WERI-Rb-1 (cell line): ENCODE measurements at places on chromosomes 7 and 10.

DNA sequence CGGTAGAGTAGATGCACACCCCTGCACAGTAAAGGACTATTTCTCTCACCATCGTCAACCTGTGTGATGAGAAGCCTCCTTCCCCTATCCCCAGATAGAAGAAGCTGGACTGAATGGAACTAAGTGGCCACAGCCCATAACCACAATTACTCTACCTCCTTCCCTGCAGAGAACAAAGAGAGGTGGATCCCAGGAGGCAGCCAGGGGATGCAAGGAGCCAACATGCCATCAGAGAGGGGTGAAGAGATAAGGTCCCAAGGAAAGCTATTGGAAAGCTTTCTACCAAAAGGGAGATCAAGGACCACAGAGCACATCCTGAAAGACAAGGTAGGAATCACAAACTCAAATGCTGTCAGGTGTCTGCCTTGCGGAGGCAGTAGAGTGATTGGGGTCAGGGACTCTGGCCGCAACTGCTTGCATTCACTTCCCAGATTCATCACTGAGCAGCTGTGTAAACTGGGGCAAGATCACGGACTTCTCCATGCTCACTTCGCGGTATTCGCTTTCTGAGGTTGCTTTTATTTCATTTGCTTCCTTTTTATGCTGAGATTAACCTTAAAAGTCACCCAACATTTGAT is 81.6 kb upstream of the MYO3A start:
- DNase-seq, result no peak

GRCh38 chr7:139588632-139589031 is 65.1 kb downstream of the CLEC2L start:
- no peak for DNase-seq

- no peak for DNase-seq
Measured at GRCh38 chr7:36388423-36388822, 1.2 kb upstream of the ANLN start.

- no peak for DNase-seq
Measured at GRCh38 chr10:132677096-132677472, 108.9 kb downstream of the NKX6-2 start.

DNA sequence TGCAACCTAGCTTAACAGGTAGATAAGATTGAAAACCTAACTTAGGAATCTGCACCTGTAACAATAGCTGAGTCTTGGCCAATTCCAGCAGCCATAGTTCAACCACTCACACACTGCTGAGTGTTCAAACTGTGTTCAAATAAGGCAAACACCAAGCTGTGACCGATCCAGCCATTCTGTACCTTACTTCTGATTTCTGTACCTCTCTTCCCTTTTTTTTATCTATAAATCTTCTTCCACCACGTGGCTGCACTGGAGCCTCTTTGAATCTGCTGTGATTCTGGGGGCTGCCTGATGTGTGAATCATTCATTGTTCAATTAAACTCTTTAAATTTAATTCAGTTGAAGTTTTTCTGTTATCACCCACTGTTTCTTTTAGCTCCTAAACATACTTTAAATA is 15.7 kb upstream of the FOXL3 start:
- no peak for DNase-seq

DNA sequence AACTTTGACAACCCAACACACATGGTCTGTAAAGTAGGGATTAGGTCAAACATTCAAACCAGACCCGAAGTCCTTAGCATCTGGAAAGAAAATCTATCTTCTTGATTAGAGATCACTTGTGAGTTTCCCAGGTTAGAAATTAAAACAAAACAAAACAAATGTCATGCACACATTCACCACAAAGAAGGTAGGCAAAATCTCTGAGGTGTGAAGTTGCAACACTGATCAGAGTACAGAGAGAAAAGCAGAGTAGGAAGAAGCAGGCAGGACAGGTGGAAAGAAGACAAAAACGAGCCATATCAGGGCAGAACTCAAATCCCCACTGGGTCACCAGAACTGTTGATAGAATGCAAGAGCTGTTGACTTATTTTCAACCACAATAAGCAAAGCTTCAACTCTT is 102.8 kb upstream of the THSD7A start:
- no peak for DNase-seq

DNA sequence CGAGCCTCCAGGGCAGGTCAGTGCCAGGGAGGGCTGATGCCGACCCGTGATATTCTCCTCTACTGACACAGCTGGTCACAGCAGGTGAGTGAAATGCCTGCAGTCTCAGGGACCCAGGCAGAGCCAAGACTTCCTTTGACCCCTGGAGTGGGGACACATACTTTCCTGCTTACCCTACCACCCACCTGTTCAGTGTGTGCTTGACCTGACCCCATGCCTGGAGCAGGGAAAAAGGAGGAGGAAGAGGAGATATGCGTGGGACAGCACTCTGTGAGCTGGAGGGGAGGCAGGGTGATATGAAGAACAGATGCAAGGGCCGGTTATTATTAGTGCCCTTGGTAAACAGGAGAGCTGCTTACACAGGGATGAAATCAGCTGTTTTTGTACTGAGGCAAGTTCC is 40.8 kb upstream of the WIPF3 start:
- DNase-seq, result no peak

DNA sequence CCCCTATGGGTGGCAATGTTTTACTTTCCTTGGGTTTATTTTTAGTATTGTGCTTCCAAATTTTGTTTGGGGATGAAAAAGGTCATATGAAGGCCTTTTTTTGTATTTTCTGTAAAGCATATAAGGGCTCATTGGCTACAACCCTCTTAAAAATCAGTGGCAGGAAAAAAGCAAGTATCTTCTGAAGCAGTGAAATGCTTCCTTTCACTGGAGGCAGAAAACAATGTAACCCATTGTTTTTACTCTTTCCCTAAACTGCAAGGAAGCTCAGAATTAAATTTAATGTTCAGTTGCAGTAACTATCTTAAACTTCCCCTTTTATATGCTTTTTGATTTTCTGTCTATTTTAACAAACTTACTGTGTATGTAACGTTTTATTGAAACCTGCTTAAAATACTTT is 148.7 kb upstream of the LYZL1 start:
- no peak for DNase-seq

DNA sequence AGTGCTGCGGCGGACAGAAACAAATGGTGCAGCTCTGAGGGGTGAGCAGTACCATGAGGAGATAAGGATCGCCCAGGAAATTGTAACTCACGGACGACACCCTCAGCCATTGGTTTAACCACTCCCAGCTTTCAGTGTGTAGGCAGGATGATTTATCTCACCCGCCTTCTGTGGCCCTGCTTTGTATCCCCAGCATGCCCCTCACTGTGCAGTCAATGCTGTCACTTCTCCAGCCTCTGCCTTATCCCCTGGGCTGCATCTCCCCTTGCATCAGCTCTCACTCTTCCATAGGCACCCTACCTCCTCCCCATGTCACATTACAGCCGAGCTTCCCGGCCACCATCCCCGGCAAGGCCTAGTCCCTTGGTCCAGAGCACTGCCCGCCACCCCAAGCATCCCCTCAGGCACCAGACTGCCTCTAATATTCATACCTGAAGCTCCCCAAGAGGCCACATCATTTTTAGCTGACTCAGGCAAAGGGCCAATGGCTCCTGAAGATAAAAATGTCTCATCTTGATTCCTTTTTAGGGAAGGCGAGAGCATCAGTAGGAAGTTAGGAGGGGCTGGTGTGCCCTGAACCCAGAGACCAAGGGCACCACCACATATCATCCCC is 77.1 kb downstream of the CARD11 start:
- DNase-seq, result no peak

DNA sequence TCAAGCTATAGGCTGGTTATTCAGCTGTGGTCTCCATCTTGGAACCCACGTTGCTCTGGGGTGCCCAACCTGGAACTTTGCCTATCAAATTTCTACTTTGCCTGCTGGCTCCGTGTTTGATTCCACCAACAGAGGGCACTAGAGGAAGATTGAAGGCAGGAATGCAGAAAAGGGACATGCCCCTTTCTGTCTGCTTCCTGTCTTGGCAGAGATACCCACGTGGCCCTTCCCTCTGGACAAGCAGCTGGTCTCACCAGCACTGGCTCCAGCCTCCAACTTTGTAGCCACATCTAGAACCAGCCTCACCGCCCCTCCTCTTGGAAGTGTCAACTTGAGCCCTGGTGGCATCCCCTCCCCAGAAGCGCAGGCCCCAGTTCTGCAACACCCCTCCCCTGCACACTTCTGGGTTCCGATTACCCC is 52.1 kb upstream of the ZNF438 start:
- DNase-seq, result peak; percentile 59

- no peak for DNase-seq
Measured at GRCh38 chr10:4263601-4263921, 478.6 kb upstream of the KLF6 start.

DNA sequence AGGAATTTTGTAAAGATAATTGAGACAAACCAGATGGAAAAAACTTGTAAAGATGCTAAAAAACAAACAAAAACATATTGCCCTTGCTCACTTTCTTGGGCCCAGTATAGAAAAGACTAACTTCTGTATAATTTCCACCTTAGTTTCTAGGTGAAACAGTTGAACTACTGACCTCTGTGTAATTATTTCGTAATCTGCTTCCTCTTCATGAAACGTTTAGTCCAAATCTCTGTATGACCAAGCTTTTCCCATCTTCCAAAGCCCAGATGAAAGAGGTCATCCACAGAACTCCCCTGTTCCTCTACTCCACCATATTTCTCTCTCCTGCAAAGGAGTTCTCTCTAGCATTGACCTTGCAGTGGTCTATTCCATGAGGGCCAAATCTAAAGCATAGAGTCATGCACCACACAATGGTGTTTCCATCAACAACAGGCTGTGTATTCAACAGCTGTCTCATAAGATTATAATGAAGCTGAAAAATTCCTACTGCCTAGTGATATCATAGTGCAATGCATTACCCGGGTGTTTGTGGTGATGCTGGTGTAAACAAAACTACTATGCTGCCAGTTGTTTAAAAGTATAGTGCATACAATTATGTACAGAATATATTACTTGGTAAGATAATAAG is 647.6 kb downstream of the TNS3 start:
- no peak for DNase-seq

- no peak for DNase-seq
Measured at GRCh38 chr10:30070001-30070685, 10.8 kb upstream of the JCAD start.

DNA sequence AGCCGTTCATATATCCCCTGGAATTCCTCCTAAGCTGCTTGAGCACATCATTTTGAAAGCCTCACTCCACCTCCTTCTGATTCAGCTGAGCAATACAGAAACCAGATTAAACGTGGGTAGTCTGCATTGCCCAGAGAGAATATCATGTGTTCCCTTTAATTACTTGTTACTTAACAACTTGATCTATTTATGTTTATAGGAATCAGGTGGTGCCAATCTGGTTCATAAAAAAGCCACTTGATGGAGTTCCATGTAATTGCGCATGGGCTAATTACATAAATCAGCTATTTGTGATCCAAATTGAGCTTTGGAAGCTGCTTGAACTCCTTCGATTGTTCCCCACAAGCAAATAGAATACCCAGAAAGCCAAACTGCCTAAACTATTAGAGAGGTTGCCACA is 114.7 kb upstream of the ADCY1 start:
- DNase-seq, result no peak

- no peak for DNase-seq
Measured at GRCh38 chr7:153675131-153675530, 377.1 kb upstream of the DPP6 start.

DNA sequence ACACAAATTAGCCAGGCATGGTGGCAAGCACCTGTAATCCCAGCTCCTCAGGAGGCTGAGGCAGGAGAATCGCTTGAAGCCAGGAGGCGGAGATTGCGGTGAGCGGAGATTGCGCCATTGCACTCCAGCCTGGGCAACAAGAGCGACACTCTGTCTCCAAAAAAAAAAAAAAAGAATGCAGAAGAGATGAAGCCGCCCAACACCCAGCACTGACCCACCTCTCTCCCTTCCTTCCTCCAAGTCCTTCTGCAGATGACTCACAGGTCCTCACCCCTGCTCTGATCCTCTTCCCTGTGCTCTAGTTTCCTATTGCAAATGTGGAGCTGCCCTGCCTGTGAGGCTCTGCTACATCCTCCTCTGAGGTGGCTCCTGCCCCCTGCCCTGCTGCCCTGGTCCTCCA is 22.0 kb upstream of the OPALIN start:
- no peak for DNase-seq

GRCh38 chr10:112775892-112776674 is 174.0 kb upstream of the TCF7L2 start:
- peak; percentile 77 for DNase-seq

GRCh38 chr7:90276033-90276728 is 31.2 kb downstream of the CFAP69 start:
- DNase-seq, result no peak

GRCh38 chr7:1380231-1380815 is 78.9 kb downstream of the MICALL2 start:
- no peak for DNase-seq

DNA sequence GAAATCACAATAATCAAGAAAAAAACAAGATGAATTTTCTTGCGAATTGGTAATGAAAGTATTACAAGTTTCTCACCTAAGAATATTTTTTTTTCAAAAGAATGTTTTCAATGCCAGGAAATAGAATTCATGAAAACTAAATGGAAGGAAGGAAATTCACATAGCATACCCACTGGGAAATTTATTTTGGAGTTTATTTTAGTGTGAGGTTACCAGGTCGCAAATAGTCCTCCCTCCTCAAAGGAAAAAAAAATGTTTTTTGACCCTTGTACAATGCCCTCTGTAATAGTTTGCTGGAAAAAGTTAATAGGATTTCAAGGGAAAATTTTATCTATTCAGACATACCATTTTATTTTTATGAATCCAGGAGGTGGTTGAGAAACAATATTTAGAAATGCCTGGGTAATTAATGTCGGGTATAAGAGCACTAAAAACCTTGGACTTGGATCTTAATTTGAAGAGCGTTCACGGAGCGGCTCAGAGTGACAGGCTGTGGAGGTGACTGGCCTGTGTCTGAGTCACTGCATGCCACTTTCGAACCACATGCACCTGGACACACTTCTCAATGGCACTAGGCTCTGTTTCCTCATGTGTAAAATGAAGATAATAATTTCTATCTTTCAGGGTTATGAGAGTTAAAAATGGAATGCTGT is 28.2 kb downstream of the CUBN start:
- no peak for DNase-seq

DNA sequence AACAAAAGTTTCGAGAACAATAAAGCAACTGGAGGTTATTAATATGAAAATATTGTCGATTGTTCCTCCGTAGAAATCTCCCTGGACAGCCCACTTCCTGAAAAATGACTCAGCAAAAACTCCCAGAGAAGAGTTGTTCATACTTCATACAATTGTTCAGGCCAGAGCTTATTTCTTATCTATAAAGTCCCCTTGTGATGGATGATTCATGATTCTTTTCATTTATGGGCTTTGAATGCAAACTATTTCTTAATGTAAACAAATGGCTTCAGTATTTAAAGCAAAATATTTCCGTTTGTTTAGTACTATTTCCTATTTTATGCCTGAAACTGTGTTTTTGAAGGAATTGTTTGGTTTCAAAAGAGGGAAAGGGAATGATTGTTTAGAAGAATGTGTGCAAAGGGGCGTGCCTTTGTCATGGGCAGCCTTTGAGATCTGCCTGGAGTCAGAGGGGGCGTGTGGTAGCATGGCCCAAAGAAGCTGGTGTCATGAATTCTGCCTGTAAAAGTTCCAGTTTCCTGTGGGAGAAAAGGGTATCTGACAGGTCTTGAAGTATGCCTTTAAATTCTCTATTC is 26.2 kb upstream of the EXOC6 start:
- DNase-seq, result no peak

GRCh38 chr10:122102869-122103525 is 114.0 kb downstream of the TACC2 start:
- DNase-seq, result no peak

GRCh38 chr10:99345350-99345749 is 16.2 kb downstream of the CNNM1 start:
- no peak for DNase-seq
